Vagina (tissue), 2 donors: ENCODE measurements at places on chromosomes 16 and 17.

- DNase-seq = no peak
Observed at GRCh38 chr17:44794851-44795413, 35.2 kb downstream of the GJC1 start.

DNA sequence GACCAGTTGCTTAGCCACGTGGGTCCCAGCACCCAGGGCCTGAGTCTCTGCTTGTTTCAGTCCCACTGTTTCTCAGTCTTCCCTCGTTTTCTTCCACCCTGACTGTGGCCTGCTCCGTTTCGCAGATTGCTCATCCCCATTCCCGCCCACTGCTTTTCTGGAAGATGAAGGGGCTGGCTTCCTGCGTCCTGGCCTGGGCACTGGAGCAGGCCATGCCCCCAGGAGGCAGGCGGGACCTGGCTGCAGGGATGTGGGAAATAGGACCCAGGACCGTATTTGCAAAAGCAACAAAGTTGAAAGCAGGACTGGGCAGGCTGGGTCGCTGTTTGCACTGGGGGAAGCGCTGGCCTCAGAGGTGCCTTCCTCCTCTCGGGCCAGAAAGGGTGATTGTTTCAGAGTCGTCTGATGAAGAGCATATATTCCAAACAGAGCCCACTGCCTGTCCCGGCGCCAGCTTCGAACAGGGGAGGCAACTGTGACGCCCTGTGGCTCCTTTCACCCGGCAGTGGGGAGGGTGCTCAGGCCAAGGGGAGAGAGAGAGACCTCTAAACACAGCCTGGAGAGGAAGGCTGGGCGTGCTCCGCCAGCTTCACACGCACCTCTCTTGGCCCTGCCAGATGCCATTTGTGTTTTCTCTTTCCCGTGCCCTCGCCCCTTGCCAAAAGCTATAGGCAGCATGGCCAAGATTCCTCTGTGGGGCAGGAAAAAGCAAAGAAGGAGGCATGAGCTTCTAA is 108.6 kb downstream of the CMIP start:
- DNase-seq = no peak

DNA sequence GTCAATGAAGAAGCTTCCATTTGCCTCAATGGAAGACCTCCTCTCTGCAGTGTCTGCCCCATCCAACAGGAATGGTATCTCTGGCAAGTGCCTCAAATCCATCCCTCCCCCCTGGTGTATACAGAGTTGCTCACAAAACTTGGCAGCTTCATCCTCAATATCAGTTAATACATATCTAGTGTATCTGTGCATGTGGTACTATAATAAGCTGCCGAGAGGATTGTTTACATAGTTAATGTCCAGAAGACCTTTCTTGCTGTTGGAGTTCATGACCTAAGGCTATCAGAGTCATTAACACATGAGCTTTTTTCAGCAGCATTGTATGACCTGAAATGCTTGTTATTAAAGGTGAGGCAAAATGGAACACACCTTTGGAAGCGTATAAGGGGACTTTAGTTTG is 14.0 kb upstream of the RASL10B start:
- DNase-seq = no peak

GRCh38 chr16:49405123-49405522 is 31.5 kb downstream of the C16orf78 start:
- DNase-seq = no peak

GRCh38 chr17:3896108-3896967 is 3.5 kb upstream of the CAMKK1 start:
- DNase-seq = no peak

GRCh38 chr16:27736431-27736830 is 186.5 kb downstream of the KATNIP start:
- no peak for DNase-seq

DNA sequence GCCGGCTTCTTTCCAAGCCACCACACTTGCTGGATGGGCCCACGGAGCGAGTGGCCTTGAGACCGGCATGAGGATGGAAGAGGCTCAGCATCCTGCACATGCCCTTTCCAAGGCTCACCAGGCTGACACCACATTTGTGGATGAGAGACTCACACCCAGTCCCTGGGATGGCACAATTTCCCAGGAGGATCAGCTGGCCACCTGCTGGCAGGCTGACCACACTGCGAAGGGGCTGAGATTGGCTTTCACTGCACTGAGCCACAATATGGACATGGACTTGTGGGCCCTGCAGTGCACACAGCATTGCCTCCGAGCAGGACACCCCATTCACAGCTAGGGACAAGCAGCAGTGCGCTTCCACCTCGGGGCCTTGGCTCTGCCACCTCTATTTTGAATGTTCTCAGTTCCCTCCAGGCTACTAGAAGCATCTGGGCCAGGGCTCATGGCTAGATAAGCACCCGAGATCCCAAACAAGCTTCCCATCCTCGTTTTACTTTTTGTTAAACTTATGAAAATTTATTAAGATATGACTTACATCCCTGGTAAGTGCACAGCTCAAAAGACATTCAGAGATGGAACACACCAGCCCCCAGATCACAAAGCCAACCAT is 25.3 kb upstream of the KSR1 start:
- no peak for DNase-seq

DNA sequence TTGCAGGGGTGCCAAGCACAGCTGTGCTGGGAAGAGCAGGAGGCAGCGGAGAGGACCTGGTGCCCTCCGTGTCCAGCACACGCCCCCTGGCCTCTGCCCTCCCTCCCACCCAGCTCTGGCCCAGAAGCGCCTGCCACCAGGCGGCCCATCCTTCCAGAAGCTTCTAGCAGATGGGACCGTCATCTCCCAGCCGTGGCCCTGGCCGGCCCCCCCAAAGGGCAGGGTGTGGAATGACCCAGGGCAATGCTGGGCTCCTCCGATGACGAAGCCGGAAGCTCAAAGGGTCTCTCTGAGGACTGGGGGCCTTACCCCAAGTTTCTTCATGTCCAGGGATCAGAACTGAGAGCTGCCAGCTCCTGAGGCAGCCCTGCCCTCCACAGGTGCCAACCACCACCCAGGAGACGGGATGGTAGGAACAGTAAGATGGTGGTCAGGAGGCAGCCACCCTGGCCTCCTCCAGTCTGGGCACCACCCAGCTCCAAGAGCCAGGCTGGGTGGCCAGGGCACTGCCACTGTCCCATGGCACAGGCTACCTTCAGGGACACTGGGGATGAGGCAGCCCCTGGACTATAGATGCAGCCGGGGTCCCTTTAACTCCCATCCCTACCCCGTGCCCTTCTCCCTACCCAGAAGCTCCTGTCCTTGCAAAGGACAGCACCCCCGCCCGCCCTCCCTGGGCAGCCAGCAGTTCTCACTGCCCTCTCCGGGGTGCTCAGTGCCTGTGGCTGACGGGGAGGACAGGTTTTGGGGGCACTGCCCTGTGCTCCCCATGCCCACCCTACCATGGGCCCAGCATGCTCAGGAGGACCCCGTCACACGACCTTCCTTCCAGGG is 6.5 kb upstream of the CDH15 start:
- no peak for DNase-seq

DNA sequence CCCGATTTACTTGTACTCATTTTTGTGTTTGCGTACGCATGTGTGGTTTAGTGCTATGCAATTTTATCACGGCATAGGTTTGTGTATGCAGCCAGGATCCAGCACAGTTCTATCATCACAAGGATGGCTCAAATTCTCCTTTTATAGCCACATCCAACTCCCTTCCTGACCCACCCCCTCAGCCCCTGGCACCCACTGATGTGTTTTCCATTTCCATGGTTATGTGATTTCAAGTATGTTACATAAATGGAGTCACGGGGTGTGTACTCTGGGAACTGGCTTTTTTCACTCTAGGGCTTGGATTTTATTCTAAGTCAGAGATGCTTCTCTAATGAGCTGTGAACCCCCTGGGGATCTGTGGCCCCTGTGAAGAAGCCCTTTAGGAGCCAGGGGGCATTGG is 16.8 kb downstream of the IL4R start:
- DNase-seq = no peak

DNA sequence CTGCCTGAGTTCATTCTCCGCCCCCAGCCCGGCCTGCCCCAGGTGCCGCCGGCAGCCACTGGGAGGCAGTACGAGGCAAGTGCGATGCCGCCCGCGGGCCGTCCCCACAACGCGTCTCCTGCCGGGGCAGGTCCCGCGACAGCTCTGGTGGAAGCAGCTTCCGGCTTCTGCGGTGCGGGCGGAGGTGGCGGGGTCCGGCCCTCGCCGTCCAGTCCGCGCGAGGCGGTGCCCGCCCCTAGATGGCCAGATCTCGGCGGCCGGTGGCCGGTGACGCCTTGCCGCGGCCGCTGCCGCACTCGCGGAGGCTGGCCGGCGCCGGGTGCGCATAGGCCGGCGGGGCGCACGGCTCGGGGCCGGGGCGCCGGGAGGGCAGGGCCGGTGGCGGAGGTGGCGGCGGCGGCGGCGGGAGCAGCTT is 1.8 kb downstream of the GJD3 start:
- no peak for DNase-seq

DNA sequence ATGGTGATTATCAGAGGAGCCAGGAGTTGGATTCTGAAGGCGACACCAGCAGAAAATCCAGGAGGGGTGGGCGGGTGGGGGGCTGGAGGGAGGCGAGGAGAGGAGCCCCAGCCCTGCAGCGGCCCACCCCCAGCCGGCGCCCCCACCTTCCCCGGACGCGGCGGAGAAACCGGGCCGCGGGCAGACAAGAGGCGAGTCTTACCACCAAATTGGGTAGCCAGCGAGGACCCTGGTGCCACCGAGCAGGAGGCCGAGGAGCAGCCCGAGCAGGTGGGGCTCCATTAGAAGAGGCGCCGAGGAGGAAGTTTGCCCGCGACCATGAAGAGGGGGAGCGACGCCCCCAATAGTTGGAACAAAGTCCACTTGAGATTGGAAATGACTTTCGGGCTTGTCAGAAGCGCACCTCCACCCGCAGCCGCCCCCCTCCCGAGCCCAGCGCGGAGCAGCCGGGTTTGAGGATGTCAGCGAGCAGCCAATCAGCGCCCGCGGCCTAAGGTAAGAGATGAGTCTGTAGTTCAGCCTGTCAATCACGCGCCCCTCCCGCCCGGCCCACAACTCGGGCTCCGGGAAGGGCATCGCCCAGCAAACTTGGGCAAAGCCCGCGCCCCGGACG is at the start of gene WNT3:
Gene WNT3 (minus strand): TSS at position 377 of the 613 bp plus-strand sequence. CDS start 95 bp downstream, at position 282.
- DNase-seq = no peak

GRCh38 chr16:89593841-89594240 is 18.3 kb downstream of the CPNE7 start:
- no peak for DNase-seq

- no peak for DNase-seq
Observed at GRCh38 chr16:17572145-17572544, 101.4 kb upstream of the XYLT1 start.

DNA sequence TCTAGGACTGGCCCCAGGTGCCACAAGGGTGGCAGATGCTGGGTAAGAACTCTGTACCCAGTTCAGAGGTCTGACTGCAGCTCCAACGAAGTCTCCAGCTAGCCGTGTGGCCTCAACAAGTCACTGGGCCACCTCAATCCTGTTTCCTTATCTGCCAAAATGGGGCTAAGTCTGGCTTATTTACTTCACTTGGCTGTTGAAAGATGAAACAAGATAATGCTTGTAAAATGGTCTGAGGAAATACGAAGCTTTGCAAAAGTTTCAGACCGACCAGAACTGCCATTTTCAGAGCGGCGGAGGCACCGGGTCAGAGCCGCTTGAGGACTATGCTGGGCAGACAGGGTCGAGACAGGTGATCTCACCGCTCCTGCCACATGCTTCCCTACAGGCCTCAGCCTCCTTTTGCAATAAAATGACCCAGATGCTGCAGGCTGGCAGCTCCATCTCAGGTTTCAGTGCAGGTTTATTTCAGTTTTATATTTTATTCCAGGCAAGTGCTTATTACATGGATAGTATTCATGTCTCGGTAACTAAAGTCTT is 17.2 kb downstream of the MNT start:
- DNase-seq = no peak

- no peak for DNase-seq
Observed at GRCh38 chr16:15572329-15573001, 70.5 kb downstream of the MARF1 start.

DNA sequence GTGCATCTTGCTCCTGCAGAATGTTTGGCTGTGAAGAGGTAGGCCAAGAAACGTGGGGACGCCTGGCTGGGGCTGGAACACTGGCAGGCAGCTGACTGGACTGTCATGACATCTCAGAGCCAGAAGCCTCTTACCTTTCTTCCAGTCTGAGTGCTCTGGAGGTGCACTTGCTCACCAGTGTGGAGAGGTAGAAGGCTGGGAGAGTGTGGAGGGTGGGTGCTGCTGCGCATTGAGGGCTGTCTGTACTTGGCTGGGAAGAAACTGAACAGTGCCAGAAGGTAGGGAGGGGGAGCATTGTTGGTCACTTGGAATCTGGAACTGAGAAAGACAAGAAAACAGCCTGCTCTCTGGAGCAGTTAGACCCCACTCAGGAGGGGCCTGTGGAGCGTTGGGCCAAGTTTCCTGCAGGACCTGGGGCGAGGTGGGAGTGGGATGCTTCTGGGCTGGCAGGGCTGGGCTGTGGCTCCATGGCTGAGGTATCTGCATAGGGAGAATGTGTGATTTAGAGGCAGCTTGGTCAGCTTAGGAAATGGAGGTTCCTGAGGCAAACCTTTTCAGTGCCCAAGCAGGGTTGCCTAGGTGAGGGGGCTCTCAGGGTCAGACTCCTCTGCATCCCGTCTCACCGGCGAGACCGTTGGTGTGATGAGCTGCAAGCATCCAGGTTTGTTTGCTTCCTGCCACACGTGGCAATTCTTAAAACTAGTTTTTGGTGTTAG is 55.1 kb downstream of the KSR1 start:
- no peak for DNase-seq

GRCh38 chr17:42687707-42688320 is 5.5 kb downstream of the CNTNAP1 start:
- DNase-seq = no peak

- DNase-seq = no peak
Observed at GRCh38 chr17:76132574-76133338, 8.3 kb downstream of the FOXJ1 start.

DNA sequence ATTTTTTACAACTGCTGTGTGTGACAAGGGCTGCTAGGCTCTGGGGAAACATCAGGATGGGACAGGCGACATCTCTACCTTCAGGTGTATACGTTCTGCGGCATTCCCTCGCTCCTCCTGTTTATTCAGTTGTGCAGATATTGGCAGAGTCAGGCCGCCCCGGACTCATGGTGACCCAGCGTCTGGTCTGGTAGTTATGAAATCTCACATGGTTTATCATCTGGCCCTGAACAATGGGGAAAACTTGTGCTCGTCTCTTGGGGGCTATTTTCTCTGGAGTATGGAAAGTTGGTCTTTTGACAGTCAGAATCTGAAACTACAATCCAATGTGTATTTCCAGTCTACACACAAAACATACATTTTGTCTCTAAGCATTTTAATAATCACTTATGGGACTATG is 3.3 kb downstream of the MARCHF10 start:
- no peak for DNase-seq

GRCh38 chr17:6940186-6940649 is 55.6 kb upstream of the ALOX12 start:
- no peak for DNase-seq

DNA sequence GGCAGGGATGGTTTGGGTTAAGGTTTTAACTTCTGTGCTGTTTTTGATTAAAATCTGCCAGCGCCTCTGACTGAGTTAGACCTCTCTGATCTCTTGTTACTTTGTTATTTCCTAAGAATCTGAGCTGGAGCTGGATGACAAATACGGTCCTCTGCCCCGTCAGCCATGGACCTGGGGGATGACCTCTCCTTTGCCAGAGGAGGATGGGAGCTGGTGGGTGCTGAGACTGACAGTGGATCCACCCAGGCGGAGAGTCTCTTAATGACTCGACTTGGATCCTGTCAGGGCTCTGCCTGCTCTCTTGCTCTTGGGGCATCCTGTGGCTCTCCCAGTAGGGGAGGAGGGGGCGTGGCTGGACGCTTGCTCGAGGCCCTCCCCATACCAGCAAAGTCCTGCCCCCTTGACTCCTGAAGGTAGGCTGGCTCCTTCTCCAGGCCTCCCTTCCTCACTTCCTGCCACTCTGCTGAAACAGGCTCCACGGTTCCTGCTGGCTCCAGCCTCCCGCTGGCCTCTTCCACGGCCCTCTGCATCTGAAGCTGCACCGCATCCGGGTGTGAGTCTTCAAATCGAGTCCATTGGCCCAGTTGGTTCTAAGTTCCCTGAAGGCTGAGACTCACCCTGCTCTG is 24.8 kb upstream of the MAP3K14 start:
- DNase-seq = peak; percentile 89
